Stimulated activated CD4-positive, alpha-beta T cell treated with anti-CD3 and anti-CD28 coated beads, Interleukin-1b, Interleukin-23, amount 100 ng/mL, for 1 hour (primary cell): ENCODE measurements at places on chromosomes 7 and 10.

- DNase-seq, result no peak
Observed at GRCh38 chr7:128393526-128394330, 16.1 kb downstream of the IMPDH1 start.

- no peak for DNase-seq
Observed at GRCh38 chr10:104127411-104127810, 5.4 kb downstream of the SFR1 start.

GRCh38 chr7:157886266-157886665, 549.5 kb downstream of the DNAJB6 start:
- DNase-seq, result no peak

DNA sequence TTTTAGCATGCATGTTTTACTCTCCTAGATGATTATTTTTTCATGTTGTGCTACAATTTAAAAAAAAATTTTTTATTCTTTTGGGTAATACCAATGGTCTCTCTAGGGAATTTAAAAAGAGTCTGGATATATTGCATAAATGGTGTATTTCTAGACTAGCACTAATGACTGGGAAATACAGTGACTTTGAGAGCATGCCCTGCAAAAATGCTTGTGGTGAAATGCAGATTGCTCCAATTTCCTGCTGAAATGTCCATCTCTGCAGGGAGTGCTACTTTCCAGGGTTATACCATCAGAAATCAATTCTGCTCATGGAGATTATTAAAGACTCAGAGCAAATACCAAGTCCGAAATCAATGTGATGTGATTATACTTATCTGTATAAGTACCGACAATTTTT, 186.1 kb downstream of the PRKG1 start:
- DNase-seq, result no peak

DNA sequence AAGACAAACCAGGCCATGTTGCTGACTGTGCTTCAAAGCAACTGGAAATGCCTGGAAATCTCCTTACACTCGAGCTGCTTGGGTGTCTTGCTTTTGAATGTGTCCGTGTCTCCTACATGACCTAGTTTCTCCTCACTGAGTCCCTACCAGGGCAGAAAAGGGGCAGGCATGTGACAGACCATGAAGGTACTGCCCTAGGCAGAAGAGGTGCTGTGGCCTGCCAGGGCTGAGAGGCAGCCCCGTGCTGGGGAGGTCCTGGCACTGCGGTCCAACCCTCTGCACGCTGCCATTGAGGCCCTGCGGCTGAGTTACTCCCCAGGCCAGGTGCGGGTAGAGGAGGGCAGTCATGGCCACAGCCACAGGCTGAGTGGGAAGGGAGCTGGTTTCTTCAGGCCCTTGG, 159.3 kb downstream of the LYZL1 start:
- no peak for DNase-seq

DNA sequence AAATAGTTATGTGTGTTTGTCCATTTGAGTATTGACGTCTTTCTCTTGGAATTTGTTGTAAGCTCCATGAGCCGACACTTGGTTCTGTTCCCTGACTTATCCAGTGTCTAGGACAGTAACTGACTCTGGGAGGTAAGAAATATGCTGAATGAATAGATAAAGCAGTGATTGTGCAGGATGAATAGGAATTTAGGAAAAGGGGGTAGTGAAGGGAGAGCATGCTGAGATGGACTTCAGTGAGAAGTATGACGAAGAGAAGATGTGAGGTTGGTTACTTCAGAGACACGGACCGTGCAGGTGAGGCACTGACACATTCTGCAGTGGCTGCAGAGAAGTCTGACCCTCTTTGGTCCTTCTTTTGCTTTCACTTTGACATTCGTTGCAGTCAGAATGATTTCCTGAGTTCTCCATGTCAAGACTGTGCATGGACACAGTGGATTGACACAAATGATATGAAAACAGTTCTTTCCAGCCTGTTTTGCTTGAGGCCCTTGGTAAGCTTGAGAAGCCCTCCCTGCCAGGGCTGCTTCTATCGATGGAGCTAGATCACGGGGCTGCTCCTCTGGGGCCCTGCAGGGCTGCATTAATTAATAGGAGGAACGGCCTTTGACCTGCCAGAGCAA, 261.5 kb upstream of the SORCS1 start:
- DNase-seq, result no peak

- no peak for DNase-seq
Observed at GRCh38 chr10:108465871-108466641, 1301.5 kb upstream of the SORCS1 start.

GRCh38 chr7:82335927-82336326, 107.7 kb downstream of the CACNA2D1 start:
- DNase-seq, result no peak

DNA sequence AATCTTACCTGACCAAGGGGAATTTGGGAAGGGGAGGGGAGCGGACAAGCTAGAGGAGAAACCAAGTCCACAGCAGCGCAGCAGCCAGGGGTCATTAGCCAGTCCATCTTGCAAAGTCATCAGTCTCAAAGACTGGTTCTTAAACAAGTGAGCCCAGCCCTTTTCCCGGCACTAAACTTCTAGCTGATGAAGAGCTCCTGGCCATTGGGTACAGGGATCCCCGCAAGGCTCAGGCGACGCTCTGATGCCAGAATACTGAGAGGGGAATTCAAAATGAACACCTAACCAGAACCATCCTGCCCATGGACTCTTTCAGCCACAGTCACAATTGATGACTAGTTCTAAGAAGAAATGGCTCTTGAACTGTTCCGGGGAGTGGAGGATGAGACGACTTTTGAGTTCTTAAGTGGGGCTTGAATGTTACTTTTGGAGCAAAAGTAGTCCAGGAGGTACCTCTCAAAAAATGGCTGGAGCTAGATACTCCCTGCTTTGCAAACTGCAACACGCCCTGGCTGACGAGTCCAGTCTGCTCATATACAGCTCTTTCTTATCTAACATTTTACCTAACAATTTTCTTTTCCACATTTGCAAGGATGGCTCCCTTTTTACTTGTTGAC, 2.5 kb upstream of the TWIST1 start:
- no peak for DNase-seq

GRCh38 chr7:114502454-114503254, 88.0 kb downstream of the FOXP2 start:
- no peak for DNase-seq

GRCh38 chr7:107170051-107170915, 1.5 kb downstream of the HBP1 start:
- DNase-seq, result no peak

- DNase-seq, result no peak
Observed at GRCh38 chr7:39753823-39754325, 130.5 kb downstream of the RALA start.

GRCh38 chr10:88249450-88249849, 333.7 kb downstream of the RNLS start:
- DNase-seq, result no peak

DNA sequence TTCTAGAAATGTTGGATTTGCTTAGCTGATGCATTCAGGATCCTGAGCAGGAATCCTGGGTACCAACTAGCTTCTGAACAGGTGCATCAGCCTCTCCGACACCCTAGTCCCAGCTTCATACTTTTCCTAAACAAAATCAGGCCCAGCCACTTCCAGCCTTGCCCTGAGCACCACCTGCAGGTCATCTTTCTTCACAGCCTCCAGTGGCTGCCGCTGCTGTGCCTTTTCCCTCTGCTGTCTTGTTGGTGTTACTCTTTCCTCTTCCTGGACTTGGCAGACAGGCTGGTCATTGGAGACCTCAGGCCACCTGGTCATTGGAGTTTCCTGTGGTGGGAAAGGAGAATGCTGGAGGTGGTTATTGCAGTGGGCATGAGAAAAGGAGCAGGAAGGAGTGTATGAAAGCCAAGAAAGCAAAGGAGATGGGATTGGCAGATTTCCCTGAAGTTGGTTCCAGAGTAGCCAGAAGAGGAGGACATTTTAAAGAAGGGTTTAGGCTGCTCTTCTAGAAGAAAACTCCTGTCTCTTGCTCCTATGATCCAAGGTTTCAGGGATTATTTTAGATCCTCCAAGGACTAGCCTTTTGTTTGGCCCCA, 48.2 kb upstream of the NFKB2 start:
- no peak for DNase-seq

- no peak for DNase-seq
Observed at GRCh38 chr7:28020302-28020940, 160.2 kb downstream of the JAZF1 start.

- no peak for DNase-seq
Observed at GRCh38 chr10:66180581-66181318, 745.1 kb upstream of the LRRTM3 start.
